ENCODE measurements at places on chromosomes 7 and 10.

GRCh38 chr7:37149051-37149772 lies 299.5 kb downstream of the ELMO1 start:
- DNase-seq: no peak

- no peak for DNase-seq
Measured at GRCh38 chr10:114395366-114396022, 8.8 kb downstream of the AFAP1L2 start.

GRCh38 chr7:50595491-50596102 lies 30.4 kb upstream of the DDC start:
- no peak for DNase-seq

GRCh38 chr7:28933846-28934320 lies 24.2 kb downstream of the TRIL start:
- DNase-seq: no peak

DNA sequence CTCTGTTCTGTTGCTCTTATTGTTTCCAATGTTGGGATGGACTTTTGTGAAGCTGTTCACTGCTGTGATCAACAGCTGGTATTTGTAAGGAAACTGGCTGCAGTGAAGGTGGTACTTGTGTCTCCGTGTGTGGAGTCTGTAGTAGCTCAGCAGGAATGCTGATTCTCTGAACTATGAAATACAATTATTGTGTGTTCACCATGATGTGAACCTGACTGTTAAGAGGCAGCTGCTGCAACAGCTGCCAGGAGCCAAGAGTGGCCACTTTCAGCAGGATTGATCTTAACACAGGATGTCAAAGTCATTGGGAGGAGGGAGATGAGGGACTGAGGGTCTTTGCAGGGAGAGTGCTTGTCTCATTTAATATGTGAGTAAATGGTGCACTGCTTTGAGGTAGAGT lies 13.9 kb downstream of the VSTM2A start:
- no peak for DNase-seq

- no peak for DNase-seq
Measured at GRCh38 chr10:117160567-117160966, 22.5 kb upstream of the VAX1 start.

- DNase-seq: no peak
Measured at GRCh38 chr7:148882192-148882591, 1.9 kb downstream of the EZH2 start.
